SK-MEL-5 (cell line): ENCODE measurements at places on chromosomes 1 and 21. TPM values are rescaled to one million over a fixed set of nuclear protein-coding genes. Genes with fewer than 3 reads are reported as not detected.

Gene SMIM12
- 39.7 and 40.7 TPM in 2 replicates for total RNA-seq

Gene PEAR1
- not detected in 2 replicates for total RNA-seq

Gene RHOU
- total RNA-seq = 0.79 and 0.80 TPM in 2 replicates

Gene REN
- not detected in 2 replicates for total RNA-seq

Gene LRRC38
- total RNA-seq = not detected in 2 replicates

Gene MX1
- total RNA-seq = 2.4 and 3.6 TPM in 2 replicates

Gene WNT3A
- total RNA-seq = not detected in 2 replicates
